ENCODE measurements at places on chromosomes 1 and 21. TPM values are rescaled to one million over a fixed set of nuclear protein-coding genes. Genes with fewer than 3 reads are reported as not detected.

Gene ADAMTS5
- not detected for total RNA-seq

Gene TMEM234
- total RNA-seq, result 9.0 TPM

Gene ELAPOR1
- total RNA-seq, result 0.20 TPM

Gene CDK18
- 3.2 TPM for total RNA-seq

Gene RIMS3
- 5.4 TPM for total RNA-seq

Gene S100A2
- total RNA-seq, result 1.4 TPM

GRCh38 chr1:161838885-161839284, 72.8 kb downstream of the ATF6 start:
- no peak for DNase-seq

Gene WNT2B
- 0.11 TPM for total RNA-seq

Gene IFNLR1
- total RNA-seq, result 8.5 TPM

DNA sequence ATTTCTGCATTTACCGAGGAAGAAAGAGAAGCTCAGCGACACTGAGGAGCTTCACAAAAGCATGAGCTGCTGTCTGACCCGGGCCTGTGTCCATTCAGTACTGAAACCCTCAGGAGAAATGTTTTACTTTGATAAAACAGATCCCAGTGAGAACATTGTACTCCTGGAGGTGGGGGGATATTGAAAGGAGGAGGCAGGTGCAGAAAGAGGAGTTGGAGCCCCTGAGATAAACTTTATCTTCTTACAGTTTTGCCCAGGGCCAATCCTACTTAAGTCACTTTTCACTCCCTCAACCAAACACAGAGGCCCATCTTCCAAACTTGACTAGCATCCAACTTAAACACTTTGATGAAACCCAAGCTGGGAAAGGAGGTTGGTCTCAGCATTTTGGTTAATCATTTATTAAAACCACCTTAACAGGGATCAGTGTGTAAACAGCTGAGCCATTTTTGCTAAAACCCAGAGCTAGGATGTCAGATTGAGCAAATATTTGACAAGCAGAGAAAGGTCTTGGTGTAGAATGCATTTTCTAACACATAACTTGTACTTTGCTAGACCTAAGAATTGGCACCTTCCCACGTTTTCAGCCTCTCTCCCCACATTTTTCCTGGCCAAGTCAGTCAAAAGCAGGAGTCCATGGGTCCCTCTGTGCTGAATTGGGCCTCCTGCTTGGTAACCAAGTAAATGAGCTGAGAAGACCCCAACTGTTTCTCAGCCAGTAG, 32.5 kb upstream of the SARS1 start:
- DNase-seq, result peak; percentile 96

Gene CFHR2
- total RNA-seq, result not detected

- no peak for DNase-seq
Measured at GRCh38 chr1:235972311-235972689, 92.6 kb downstream of the NID1 start.

GRCh38 chr1:30965924-30966599, 57.5 kb upstream of the SDC3 start:
- DNase-seq, result no peak

Gene VASH2
- total RNA-seq, result 1.00 TPM

Gene LRRC38
- not detected for total RNA-seq

DNA sequence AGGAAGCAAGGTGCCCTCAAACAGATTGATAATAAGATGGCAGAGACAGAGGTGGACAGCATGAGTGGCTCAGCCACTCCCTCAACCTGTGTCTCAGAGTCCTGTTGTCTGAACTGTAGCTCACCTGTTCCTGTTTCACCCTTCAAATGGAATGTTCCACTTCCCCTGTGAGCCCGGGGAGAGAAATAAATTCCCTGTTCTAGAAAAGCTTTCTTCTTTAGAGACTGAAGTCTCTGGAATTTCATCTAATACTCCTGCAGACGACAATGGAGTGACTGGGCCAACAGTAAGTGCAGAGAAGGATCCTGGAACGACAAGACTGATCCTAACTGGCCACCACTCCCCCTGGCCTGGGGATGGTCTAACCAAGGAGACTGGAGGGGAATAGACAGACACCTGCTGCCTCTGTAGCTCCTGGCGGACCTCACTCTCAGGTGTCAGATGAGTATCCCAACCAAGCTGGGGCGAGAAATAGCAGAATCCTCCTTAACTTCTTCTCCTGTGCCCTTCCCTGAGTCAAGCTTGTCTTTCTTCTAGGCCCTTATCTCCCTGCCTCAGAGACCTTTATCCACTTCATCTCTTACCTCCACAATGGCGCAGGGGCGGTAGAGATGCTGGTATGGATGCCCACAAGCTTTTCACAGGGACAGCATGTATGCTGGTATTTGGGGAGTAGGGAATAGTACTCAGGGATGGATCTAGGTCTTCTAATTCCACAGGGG, 45.4 kb downstream of the PLEKHA6 start:
- no peak for DNase-seq

Gene SRGAP2C
- total RNA-seq, result 8.4 TPM

Gene C1orf35
- total RNA-seq, result 14.2 TPM

Gene GMEB1
- total RNA-seq, result 6.0 TPM

Gene GJA9
- total RNA-seq, result 0.13 TPM

DNA sequence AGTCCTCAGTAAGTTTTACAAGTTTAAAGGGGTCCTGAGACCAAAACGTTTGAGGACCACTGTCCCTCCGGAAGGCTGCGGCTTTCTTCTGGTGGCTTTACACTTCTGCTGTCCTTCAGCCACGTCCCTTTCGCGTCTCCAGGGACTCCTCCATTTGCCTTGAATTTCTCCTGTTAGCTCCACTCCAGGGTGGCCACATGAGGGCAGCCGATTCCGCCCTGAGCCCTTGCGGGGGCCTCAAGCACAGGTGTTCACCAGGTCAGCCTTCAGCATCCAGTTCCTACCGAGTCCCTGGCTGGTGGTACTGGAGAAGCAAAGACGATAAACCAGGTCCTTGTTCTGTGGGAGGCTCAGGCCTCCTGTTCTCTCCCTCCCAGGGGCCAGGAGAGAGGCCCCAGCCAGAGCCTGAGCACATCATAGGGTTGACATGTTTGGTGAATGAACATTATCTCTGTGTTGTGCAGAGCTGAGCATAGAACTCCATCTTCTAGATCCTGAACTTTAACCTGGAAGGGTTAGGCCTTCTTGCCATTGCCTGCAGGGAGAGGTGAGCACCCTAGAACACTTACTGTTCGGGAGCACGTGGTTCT, 27.4 kb upstream of the COQ8A start:
- DNase-seq, result peak; percentile 76

DNA sequence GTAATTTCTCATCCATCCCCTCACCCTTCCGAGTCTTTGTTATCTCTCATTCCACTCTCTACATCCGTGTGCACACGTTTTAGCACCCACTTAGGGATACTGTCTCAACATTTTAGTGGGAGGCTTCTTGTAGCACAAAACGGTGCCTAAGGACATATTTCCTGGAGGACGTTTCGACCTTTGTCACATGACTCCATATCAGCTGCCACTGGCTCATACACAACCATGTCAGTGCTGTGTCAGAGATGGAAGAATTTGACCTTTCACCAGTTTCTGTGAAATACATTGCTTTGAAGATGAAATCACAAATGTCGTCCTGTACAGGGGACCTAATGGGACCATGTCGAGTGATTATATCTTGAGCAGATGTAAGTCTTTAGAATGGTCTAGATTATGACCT, 15.6 kb downstream of the B3GALT5 start:
- DNase-seq, result no peak

Gene TAS1R1
- total RNA-seq, result 1.4 TPM

Gene TRIM58
- total RNA-seq, result not detected

GRCh38 chr1:232162001-232162400, 467.9 kb downstream of the SIPA1L2 start:
- DNase-seq, result no peak

DNA sequence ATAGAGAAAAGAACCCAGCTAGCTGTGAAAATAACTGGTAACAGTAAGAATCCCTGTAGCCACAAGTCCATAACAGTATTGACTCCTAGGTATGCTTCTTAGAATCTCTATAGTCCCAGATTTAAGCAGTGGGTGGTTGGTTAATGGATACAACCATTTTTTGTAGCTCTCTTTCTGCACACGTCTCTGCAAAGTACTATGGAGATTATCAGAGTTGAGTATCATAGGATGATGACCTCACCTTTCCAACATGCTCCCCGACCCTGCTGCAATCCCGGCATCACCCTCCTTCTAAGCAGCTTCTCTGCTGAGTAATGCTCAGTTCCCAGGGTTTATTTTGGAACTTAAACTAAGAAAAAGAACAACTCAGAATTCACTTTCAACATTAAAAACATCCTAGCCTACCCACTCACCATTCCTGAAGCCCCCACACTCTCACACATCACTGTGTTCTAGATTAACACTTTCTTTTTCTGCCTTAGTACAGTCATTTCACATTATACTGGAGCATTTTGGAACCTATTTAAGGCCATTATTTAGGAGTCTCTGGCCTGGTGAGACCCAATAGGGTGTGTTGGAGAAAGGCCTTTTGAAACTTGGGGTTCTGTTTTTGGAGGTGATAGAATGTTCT, 2.7 kb downstream of the MLLT11 start:
- DNase-seq, result no peak

Gene FCGR1A
- not detected for total RNA-seq

DNA sequence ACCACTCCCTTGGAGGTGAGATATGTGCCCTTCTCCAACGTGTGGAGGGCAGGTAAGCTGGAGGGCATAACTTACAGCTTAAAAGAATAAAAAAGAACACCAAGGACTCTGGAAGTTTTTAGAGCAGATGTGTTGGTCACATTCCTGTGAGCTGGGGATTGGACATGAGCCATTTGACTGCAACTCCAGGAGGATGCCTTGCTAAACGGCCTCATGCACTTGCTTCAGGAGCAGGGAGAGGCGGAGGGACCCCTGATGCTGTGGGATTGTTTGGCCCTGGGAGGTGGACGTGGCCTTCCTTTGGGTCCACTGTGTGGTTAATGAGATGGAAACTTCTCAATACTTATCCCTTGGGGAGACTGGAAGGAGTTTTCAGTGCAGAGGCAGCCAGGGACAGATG, 185.6 kb downstream of the RHOU start:
- DNase-seq, result no peak

Gene CR1L
- total RNA-seq, result not detected

- DNase-seq, result no peak
Measured at GRCh38 chr1:196209983-196210382, 398.3 kb downstream of the KCNT2 start.

- DNase-seq, result no peak
Measured at GRCh38 chr1:156152628-156153027, 757 bp upstream of the SEMA4A start.

GRCh38 chr1:85047144-85047471, 1.2 kb downstream of the MCOLN3 start:
- no peak for DNase-seq

DNA sequence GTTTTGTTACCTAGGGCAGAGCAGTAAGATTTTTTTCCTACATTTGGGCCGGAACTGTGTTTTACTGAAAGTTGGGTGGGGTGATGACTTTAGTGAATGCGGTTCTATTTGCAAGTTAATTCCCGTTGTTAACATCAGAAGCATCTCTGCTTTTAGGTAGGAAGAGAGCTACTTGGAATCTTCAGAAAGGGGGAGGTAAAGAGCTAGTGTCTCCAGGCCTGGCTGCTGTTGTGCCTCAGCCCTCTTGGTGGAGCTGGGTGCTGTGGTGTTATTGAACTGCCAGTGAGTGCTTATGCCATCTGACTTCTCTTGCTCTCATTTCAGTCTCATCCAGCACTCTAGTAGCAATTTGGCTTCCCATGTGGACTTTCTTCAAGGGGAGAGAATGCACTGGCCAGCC, 3.4 kb downstream of the KDM4A start:
- no peak for DNase-seq

DNA sequence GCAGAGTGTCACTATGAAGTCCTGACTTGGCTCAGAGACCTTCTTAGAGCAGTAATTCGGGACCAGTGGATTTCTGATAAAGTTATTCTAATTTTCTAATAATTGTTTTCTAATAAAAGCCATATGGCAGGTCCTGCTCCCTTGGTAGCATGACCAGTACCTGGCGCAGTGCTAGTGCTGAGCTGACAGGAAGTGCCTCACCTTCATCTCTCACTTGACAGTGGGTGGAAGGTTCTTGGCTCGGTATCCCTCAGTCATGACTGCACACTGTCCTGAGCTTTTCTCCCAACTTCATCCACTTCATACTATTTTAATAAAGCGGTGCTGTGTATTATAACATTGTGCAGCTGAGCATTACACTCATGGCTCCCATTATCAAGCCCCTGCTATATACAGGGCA, 14.1 kb downstream of the VANGL1 start:
- DNase-seq, result no peak

- DNase-seq, result no peak
Measured at GRCh38 chr21:41802198-41802584, 35.3 kb upstream of the RIPK4 start.

Gene NT5C1A
- total RNA-seq, result not detected

DNA sequence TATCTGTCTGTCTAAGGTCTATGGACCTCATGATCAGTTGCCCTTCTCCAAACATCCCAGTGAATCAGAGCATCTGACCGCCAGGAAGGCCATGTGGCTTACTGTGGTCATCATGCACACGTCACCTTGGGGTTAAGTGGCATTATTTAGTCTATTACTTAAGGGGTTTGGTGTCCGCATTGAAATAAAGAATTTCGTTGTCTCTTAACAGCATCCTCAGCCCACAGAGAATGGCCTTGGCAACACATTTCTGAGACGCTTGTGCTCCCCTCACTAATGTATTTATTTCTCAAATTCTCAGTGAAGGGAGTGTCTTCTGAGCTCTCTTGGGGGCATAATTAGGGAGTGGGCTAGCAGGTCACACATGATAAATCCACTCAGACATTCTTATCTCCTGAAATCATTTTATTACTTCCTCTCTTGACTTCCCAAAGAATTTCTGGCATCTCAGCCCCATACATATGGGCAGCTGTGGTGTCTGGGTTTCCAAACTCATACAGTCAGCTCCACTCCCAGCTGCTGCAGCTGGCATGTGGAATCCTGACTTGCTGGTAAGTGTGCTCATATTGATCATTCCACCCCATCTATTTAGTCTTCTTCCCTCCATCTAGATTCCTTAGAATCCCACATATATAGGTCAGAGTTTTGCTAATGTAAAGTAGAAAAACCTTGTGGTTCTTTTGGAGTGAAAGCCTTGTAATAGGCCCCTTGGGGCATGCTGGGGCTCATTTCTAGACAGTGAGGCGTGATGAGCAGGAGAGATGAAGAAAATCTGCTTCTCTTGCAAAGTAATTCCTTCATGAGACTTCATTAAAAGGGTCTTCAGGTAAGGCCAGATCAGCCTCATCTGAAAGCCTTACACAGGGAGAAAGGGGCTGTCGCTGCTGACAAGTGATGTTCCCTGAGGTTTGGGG, 110.5 kb downstream of the HHAT start:
- no peak for DNase-seq

Data from HepG2 (cell line).